OCI-M1 (cell line): ENCODE measurements at places on chromosomes 1 and 21.

GRCh38 chr1:158153746-158154444, 26.8 kb upstream of the CD1D start:
- no peak for DNase-seq

- no peak for DNase-seq
Observed at GRCh38 chr1:225678545-225678944, 25.6 kb upstream of the ENAH start.

DNA sequence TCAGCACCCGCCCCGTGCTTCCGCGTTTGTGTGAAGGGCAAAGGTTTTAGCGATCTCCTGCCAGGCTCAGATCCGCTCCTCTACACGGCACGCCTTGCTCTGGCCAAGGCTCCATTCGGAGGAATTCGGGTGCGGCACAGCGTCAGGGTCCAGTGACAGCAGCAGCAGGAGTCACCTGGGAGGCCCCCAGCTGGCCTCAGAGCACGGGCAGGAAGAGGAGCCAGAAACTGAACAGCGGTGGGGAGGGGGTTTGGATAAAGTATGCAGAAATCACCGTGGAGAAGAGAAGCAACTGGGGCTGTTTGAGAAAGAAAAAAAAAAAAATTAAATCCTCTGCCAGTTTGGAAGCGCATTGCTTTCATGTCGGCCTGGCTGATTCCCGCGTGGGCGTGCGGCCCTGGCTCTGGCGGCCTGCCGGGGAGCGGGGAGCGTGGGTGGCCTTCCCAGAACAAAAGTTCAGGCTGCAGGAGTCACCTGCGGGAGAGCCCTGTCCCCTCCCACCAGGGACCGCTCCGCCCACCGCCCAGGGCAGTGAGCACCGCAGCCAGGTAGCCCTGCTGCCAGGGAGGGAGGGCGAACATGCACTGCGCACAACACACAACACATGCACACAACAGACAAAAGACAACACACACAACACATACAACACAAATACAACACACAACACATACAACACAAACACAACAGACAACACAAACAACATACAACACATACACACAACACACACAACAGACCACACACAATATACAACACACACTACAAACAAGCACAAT, 107.6 kb downstream of the ETS2 start:
- DNase-seq = no peak

GRCh38 chr1:246158131-246158530, 348.9 kb downstream of the SMYD3 start:
- DNase-seq = no peak
